ENCODE measurements at places on chromosomes 11 and 22. TPM values are rescaled to one million over a fixed set of nuclear protein-coding genes. Genes with fewer than 3 reads are reported as not detected.

The UBQLNL gene
- 0.03 TPM for polyA plus RNA-seq

The GUCY1A2 gene
- polyA plus RNA-seq = 0.55 TPM

The OSBP2 gene
- 0.54 TPM for polyA plus RNA-seq

The OR5M8 gene
- polyA plus RNA-seq = not detected

The TMPRSS4 gene
- not detected for polyA plus RNA-seq

The LMO2 gene
- polyA plus RNA-seq = 1.5 TPM

The DBX1 gene
- polyA plus RNA-seq = not detected

The OTOG gene
- polyA plus RNA-seq = not detected

The CHRM1 gene
- polyA plus RNA-seq = not detected

The MS4A14 gene
- 0.06 TPM for polyA plus RNA-seq

The SMC1B gene
- not detected for polyA plus RNA-seq

The MMP8 gene
- 0.15 TPM for polyA plus RNA-seq

The POU2AF1 gene
- polyA plus RNA-seq = 0.21 TPM

The OR5I1 gene
- not detected for polyA plus RNA-seq

The SESN3 gene
- polyA plus RNA-seq = 0.85 TPM

The HIPK3 gene
- 12.2 TPM for polyA plus RNA-seq

The AQP11 gene
- 4.7 TPM for polyA plus RNA-seq

The MFNG gene
- polyA plus RNA-seq = 5.0 TPM

The TYR gene
- polyA plus RNA-seq = not detected

The GRM5 gene
- polyA plus RNA-seq = not detected

The DUSP8 gene
- polyA plus RNA-seq = 0.33 TPM

The TSGA10IP gene
- 0.02 TPM for polyA plus RNA-seq

The CRACR2B gene
- 1.6 TPM for polyA plus RNA-seq

The SLC6A5 gene
- not detected for polyA plus RNA-seq

The RAG1 gene
- 0.43 TPM for polyA plus RNA-seq
